Activated CD4-positive, alpha-beta memory T cell treated with anti-CD3 and anti-CD28 coated beads, Interleukin-2, amount 10 ng/mL, durations not matched to agents 7 days and 5 days (primary cell): ENCODE measurements at places on chromosomes 6 and 20. TPM values are rescaled to one million over a fixed set of nuclear protein-coding genes. Genes with fewer than 3 reads are reported as not detected.

- H3K27me3 ChIP-seq: no peaks in the 10 kb centered on the region
- H3K36me3 ChIP-seq: no peaks in the 10 kb centered on the region
- peak; percentile 70 for DNase-seq
- peaks cover 22% of the 10 kb centered on the region for H3K4me1 ChIP-seq
- peak overlapping the region; percentile 85 for H3K27ac ChIP-seq
These were observed 40.0 kb upstream of the CLDN20 start for GRCh38 chr6:155223646-155224451.

DNA sequence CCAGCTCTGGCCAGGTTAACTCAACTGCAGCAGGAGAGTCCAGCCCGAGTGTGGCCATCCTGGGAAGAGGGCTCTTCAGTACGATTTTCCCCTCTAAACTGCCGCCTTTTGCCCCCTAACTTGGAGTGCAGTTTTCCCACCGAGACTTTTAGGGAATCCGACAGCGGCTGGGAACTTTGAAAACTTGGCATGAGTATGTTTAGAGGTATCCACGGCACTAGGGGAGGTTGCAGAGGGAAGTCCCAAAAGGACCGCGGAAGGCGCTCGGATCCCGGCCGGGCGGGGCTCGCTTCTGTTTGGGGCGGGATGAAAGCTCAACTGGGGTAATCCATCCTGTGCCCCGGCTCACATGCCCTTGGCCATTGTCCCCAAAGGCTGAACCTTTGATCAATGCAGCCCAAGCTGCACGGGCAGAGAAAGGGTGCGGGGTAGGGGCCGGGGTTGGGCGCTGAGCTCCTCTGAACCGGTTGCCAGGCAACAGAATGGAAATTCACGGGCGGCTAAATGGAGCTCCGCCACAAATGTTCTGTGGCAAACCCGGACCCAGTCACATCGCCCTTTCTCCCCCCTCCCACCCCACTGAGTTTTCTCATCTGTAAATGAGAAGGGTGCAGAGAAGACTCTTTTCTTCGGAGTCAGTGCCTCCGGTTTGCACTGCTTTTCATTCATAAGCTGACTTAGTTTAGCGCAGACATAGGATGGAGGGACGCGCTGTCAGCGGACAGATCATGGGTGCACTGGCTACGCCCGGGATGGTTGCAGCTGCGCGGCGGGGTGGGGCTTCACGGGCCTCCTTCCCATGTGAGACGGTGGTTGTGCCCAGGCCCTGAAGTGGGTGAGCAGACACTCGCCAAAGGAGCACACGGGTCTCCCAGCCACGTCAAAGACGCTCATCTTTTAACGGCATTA lies 2.3 kb downstream of the BMP6 start:
- H3K27ac ChIP-seq: no peak overlapping the region
- H3K36me3 ChIP-seq: no peaks in the 10 kb centered on the region
- peak overlapping the region; percentile 21 for H3K4me3 ChIP-seq

The BNIP5 gene
- not detected for total RNA-seq

GRCh38 chr6:19569563-19569962 lies 267.6 kb upstream of the ID4 start:
- H3K27ac ChIP-seq: no peak overlapping the region
- H3K36me3 ChIP-seq: no peaks in the 10 kb centered on the region
- no peak overlapping the region for H3K4me3 ChIP-seq
- no peak for DNase-seq
- H3K27me3 ChIP-seq: no peaks in the 10 kb centered on the region

The ADGRF1 gene
- not detected for total RNA-seq

GRCh38 chr6:20217324-20217855 lies 5.1 kb upstream of the MBOAT1 start:
- no peak overlapping the region for H3K27ac ChIP-seq

The BMP2 gene
- total RNA-seq: not detected

DNA sequence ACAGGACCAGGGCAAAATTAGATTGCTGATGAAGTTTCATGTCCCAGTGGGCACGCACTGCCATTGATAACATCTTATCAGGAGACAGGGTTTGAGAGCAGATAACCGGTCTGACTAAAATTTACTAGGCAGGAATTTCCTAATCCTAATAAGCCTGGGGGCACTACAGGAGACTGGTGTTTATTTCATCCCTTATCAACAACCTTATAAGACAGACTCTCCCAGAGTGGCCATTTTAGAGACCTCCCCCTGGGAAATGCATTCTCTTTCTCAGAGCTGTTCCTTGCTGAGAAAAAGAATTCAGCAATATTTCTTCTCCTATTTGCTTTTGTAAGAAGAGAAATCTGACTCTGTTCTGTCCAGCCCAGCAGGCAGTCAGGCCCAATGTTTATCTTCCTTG lies 423.4 kb upstream of the IMPG1 start:
- DNase-seq: no peak
- H3K36me3 ChIP-seq: no peaks in the 10 kb centered on the region
- H3K4me1 ChIP-seq: no peaks in the 10 kb centered on the region
- H3K4me3 ChIP-seq: no peak overlapping the region
- H3K27me3 ChIP-seq: no peaks in the 10 kb centered on the region

The SCUBE3 gene
- not detected for total RNA-seq

DNA sequence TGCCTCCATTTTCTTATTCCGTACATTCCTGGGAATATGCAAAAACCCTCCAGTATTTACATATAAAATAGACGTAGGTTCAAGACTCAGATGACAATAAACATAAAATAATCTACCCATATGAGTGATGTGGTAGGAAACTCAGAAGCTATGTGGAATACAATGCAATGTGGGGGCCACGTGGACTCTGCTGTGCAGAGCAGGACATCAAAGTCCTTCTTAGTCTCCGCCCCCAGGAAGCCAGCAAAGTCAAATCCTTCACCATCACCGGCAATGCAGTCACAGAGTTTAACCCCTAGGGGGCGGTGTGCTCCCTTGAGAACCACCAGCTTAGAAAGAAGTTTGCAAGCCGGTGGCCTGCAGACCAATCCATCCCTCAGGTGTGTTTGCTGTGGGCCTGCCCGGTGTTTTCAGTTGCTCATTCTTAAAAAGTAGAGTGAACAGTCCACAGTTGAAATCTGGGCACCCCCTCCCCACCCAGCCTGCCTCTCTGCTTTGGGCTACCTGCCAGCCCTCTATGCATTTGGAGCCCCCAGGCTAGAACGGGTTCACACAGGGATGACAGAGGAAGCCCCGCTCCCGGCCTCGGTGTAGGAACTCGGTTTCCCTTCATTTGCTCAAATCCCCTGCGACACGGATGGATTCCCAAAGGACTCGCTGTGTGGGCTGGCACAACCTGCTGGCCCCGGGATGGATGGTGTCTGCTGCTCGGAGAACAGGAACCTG lies 59.9 kb downstream of the SULF2 start:
- H3K36me3 ChIP-seq: peaks cover 7% of the 10 kb centered on the region
- H3K27ac ChIP-seq: peak overlapping the region; percentile 62
- H3K4me3 ChIP-seq: no peak overlapping the region
- H3K4me1 ChIP-seq: peaks cover 60% of the 10 kb centered on the region

- H3K36me3 ChIP-seq: peaks cover 15% of the 10 kb centered on the region
- no peak overlapping the region for H3K27ac ChIP-seq
- H3K4me3 ChIP-seq: no peak overlapping the region
These were observed 528.7 kb upstream of the SOX4 start for GRCh38 chr6:21064756-21065340.

- H3K36me3 ChIP-seq: peaks cover 46% of the 10 kb centered on the region
- no peak for DNase-seq
- no peak overlapping the region for H3K27ac ChIP-seq
- no peak overlapping the region for H3K4me3 ChIP-seq
- no peaks in the 10 kb centered on the region for H3K27me3 ChIP-seq
These were observed 96.4 kb downstream of the IRF4 start for GRCh38 chr6:487956-488355.

GRCh38 chr20:48932375-48932941 lies 10.9 kb downstream of the ARFGEF2 start:
- peaks cover 15% of the 10 kb centered on the region for H3K4me1 ChIP-seq
- peaks cover 3% of the 10 kb centered on the region for H3K36me3 ChIP-seq
- no peak for DNase-seq

DNA sequence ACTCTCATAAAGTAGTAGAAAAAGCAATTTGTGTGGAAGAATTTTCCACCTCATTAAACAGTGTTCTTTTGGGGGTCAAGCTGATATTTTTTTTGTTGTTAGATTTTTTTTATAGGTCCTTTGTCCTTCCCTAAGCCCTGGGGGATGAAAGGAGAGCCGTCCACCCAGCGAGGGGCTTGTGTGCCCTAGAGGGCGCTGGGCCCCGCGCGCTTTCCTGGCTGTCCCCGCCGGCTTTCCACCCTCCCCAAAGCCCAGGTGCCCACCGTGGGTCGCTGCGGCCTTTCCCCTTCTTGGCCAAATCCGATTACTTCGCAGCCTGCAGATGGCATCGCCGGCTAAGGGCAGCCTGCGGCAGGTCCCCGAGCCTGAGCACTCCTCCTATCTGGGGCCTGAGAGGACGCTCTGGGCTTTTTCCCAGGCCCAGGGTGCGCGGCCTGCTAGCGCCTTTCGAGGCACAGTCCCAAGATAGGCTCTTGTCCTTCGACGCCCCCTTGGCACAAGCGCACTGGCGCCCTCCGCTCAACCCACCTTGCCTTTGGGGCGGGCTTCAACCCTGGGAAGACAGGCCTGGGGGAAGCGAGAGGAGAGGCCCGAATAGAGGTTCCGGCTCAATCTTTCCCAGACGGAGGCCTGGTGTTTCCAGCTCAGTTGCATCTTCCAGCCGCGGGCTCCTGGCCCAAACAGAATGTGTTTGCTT lies 33.6 kb downstream of the TFAP2A start:
- peaks cover 49% of the 10 kb centered on the region for H3K27me3 ChIP-seq
- H3K4me3 ChIP-seq: no peak overlapping the region
- no peak for DNase-seq
- peaks cover 13% of the 10 kb centered on the region for H3K36me3 ChIP-seq
- H3K4me1 ChIP-seq: peaks cover 6% of the 10 kb centered on the region

DNA sequence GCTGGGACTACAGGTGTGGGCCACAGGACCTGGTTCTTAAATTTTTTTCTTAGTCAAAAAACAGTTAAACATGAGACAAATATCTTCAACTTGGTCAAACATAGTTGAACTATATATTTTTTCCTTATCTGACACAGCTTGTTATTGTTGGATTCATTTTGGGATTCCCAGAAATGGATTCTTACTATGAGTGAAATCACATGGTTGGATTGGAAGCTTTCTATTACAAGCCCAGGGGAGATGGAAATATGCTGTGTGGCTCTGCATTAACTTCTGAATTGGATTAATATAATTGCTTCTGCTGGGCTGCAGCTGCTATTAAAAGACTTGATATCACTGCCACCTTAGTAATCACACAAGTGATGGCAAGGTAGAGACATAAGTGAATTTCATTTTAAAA lies 126.4 kb upstream of the DUSP22 start:
- no peak overlapping the region for H3K4me3 ChIP-seq
- no peak for DNase-seq
- H3K36me3 ChIP-seq: no peaks in the 10 kb centered on the region

- DNase-seq: no peak
- peak overlapping the region; percentile 81 for H3K4me3 ChIP-seq
- H3K27me3 ChIP-seq: no peaks in the 10 kb centered on the region
- peaks cover 62% of the 10 kb centered on the region for H3K4me1 ChIP-seq
- peak overlapping the region; percentile 88 for H3K27ac ChIP-seq
- H3K36me3 ChIP-seq: peaks cover 39% of the 10 kb centered on the region
These were observed 1.4 kb downstream of the NFYA start for GRCh38 chr6:41073968-41074691.

The HRH3 gene
- not detected for total RNA-seq

The MSH5 gene
- total RNA-seq: 63.2 TPM

The SNAI1 gene
- total RNA-seq: 0.28 TPM

The RWDD2A gene
- 1.9 TPM for total RNA-seq

DNA sequence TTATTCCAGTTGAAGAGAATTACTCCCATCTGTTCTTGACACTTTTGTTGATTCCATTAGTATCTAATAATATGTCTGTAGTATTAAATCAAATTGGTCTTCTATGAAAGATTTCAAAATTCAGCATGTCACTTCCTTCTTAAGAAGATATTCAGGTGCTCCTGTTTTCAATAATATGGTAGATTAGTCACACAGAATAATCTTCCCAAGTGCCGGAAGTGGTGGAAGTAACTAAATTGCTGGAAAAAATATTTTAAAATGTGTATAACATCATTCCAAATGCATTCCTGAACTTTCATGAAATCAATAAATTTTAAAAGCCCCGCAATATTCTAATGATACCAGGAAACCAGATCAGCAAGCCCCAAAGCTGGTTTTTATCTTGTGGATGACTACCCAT lies 281.3 kb downstream of the EPM2A start:
- no peak overlapping the region for H3K4me3 ChIP-seq
- H3K36me3 ChIP-seq: no peaks in the 10 kb centered on the region
- H3K27ac ChIP-seq: no peak overlapping the region
- DNase-seq: no peak
- no peaks in the 10 kb centered on the region for H3K4me1 ChIP-seq
- H3K27me3 ChIP-seq: no peaks in the 10 kb centered on the region

The RIPOR2 gene
- 234 TPM for total RNA-seq

The ARMH2 gene
- 1.2 TPM for total RNA-seq

DNA sequence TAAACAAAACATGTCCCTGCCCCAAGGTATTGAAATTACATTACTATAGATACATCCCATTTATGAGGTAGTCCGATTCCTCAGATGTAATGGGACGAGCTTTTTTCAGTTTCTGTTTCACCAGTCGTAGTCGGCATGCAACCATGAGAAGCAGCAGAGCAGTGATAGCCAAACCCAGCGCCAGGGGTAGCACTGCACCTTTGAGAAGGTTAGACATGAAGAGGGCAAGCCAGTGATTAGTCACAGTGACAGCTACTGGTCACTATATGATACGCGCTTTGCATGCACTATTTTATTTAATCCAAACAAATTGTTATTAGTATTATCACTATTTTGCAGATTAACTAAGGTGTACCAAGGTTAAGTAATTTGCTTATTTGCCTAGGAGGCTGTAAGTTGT lies 43.7 kb downstream of the LRP11 start:
- H3K4me1 ChIP-seq: peaks cover 2% of the 10 kb centered on the region
- H3K27ac ChIP-seq: no peak overlapping the region
- no peaks in the 10 kb centered on the region for H3K27me3 ChIP-seq

The PTCHD4 gene
- not detected for total RNA-seq

DNA sequence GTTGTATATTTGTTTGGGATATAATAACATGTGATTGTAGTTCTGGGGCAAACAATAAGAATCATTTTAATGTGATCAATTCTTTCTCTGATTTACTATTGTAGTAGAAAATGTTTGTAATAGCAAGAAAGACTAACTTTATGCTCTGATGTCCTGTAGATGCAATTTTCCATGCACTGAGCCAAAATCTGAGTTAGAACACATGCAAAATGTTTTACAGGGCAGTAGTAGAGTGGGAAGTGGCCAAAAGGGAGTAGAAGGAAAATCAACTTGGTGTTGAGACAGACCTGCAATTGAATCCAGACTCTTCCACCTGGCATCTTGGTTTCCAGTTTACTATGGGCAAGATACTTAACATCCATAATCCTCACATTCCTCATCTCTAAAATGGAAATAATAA lies 93.5 kb upstream of the BMP5 start:
- no peaks in the 10 kb centered on the region for H3K4me1 ChIP-seq
- no peak overlapping the region for H3K4me3 ChIP-seq
- no peak for DNase-seq
- no peak overlapping the region for H3K27ac ChIP-seq
- no peaks in the 10 kb centered on the region for H3K36me3 ChIP-seq

The DST gene
- 5.4 TPM for total RNA-seq

The DNAH8 gene
- total RNA-seq: 0.03 TPM

- no peak overlapping the region for H3K4me3 ChIP-seq
- no peak for DNase-seq
- no peaks in the 10 kb centered on the region for H3K36me3 ChIP-seq
- H3K27ac ChIP-seq: no peak overlapping the region
These were observed 147.1 kb downstream of the LRFN2 start for GRCh38 chr6:40440053-40440452.
